ENCODE measurements at places on chromosomes 5 and 9. TPM values are rescaled to one million over a fixed set of nuclear protein-coding genes. Genes with fewer than 3 reads are reported as not detected.

PCDHGA5 gene
- total RNA-seq = 0.55 TPM

GPR151 gene
- total RNA-seq = not detected

EDIL3 gene
- not detected for total RNA-seq

GLRA1 gene
- not detected for total RNA-seq

FBP1 gene
- total RNA-seq = not detected

CERT1 gene
- 34.3 TPM for total RNA-seq

IL4 gene
- total RNA-seq = 4.0 TPM

FCN2 gene
- not detected for total RNA-seq

ABLIM3 gene
- total RNA-seq = not detected

UGT3A1 gene
- not detected for total RNA-seq

MYMK gene
- not detected for total RNA-seq

PCDHGC4 gene
- total RNA-seq = 0.05 TPM

BHMT2 gene
- not detected for total RNA-seq
